ENCODE measurements at places on chromosomes 4 and X.

DNA sequence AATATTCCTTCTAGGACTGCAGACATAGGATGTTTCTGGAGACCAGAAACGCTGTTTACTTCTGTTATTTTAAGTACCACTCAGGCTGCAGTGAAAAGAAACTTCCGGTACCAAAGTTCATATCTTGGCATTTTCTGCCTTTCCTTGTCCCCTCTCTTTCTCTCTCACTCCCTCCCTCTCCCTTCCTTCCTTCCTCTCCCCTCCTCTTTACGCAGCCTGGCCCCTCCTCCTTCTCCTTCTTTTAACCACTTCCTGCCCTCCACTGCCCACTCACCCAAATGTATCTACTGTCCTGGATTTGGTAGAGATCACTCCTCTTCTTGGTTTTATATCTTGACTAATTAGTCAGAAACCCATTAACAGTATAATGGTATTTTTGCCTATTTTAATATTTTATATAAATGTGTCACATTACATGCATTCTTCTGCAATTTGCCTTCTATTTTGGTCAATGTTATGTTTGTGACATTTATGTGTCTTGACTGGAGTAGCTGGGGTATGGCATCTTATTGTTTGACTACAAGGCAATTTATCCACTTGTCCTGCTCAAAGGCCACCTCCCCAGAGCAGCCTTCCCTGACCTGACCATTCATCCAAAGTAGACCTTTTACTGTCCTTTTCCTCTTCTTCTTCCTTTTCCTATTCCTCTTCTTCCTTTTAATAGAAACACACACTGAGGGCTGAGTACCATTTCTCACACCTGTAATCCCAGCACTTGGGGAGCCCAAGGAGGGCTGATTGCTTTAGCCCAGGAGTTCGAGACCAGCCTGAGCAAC lies 56.9 kb downstream of the BCOR start:
- no peak for DNase-seq

DNA sequence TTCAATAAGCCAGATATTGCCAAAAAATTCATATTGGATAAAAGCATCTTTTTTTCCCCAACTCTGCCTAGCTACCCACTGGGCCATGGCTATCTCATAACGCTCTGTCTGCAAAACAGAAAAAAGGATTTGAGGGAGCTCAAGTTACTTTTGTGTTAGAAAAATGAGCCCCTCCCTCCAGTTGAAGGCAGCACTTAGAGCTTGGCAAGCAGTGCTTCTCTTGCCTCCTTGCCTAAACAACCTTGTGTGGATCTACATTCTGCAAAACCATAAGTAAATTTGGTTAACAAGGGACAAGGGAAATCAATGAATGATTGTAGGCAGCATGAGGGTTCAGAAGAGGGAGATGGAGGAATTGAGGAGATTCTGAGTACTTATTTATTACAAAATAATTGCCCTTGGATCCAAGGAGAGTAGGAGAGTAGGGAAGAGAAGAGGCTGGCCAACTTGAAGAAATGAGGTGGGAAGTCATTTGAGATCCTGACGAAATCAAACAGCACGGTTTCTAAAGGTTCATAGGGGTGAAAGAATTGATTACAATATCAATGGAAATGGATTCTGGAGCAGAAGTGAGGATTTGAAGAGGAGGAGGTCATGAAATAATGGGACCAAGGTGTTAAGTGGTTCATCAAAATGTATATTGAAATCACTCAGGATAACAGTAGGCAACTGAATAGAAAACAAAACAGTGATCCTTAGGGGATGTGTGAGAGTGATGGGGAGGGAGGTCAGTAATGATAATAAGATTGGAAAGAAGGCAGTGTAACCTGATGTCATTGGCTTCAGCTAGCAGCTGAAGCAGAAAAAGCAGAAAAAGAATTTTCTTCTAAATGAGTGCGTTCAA lies 434.8 kb upstream of the IGFBP7 start:
- DNase-seq = no peak

DNA sequence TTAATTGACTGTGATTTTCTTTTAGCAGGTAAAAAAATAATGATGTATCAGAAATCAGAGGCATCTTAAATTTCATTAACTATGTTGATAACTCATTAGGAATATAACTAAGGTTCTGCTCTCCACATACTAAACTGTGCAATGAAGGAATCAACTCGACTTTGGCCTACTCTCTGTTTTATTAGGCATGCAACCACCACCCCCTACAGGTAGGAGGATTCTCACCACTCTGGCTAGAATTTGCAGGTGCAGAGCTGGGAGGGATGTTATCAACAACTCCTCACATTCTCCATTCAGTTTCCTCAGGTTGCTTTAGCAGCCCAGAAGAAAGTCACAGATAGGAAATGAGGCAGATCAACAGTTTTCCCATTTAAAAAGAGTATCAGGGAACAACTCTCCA lies 160.1 kb downstream of the COX18 start:
- DNase-seq = no peak

DNA sequence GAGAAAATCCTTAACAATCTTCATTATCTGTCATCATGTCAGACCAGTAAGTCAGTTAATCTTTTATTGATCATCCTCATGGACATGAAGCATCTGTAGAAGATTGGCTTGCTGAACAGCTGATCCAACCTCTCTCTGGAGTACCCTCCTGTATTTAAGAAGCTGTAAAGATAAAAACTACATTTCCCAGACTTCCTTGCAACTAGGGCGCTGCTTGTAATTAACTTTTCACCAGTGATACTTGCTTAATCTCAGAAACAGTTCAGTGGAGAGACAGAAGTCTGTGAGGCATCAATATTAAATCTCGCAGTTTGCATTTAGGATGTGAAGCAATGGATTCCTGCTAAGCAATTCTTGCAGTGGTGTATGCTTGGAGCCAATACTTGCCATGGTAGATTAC lies 36.0 kb upstream of the SMARCA5 start:
- no peak for DNase-seq

DNA sequence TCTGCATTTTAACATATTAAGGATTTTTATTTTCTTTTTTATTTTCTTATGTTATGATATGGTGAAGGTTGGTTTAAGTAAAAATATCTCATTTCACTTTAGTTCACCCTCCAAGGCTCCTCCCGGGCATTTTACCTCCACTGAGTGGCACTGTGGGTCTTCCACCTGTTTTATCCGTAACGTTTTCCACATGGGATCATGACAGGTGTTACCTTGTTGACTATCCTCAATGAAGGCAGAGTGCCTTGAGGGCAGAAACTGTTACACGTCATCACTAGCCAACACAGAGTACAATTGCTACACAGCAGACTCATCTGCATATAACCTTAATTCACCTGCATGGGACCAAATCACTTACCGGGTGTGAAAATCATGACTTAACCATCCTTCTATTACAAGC lies 105.8 kb downstream of the GEMIN8 start:
- DNase-seq = no peak

GRCh38 chrX:50456712-50457484 lies 13.7 kb downstream of the DGKK start:
- DNase-seq = no peak

GRCh38 chr4:55965585-55965984 lies 16.8 kb downstream of the CEP135 start:
- DNase-seq = no peak

GRCh38 chr4:15753786-15754185 lies 24.3 kb upstream of the CD38 start:
- no peak for DNase-seq

DNA sequence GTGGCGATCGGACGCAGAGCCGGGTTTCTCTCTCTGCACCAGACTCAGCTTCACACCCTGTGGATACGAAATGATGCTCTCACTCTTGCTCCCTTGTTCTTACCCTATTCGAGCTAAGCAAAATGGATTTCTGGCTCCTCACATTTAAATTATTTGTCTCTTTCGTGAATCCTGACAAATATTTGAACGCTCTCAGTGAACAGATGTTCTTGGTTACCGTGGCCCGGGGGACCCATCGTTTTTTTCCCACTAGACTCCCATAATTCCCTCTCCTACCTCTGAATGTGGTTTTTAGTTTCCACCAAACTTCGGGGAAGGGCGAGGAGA lies 630 bp downstream of the SMARCA5 start:
- DNase-seq = no peak

GRCh38 chrX:150587585-150588503 lies 19.4 kb downstream of the MTM1 start:
- DNase-seq = peak; percentile 11

DNA sequence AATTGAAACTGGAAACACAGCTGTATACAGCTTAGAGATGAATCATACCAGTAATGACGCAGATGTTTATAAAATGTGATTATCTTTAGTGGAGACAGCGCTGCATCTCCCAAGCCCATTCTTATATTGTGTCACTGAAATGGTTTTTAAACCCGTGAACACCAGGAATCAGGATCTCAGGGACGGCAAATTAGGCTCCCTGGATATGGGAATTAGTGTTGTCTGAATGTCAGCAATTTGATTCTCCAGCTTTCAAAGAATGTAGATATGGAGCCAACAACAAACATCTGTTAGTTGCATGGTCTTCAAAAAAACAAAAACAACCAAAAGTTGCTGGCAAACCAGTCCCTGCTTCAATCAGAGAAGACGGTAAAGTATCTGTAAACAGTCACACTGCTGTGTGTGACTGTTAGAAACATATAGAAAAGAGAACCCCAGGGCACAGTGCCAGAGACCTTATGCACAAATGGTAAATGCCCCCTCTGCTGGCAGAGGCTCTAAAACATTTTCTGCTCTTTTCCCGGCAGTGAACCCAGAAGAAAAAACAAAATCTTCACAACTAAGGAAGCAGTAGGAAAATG lies 351.9 kb upstream of the FTHL17 start:
- no peak for DNase-seq

DNA sequence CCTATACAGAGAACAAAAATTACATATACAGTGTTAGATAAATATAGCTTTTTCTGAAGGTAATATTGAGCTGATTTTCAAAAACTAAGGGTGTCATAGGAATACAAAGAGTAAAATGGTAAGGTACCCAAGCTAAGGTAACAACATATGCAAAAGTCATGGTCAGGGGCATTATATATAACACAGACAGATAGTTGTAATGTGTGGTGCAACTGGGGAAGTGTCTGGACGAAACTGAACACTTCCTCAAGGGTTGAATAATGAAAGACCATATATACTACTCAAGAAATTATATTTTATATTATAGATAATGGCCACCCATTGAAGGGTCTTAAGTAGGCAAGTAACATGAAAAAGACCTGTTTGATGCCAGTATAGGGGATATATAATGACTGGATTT lies 262.1 kb upstream of the CXXC4 start:
- no peak for DNase-seq

DNA sequence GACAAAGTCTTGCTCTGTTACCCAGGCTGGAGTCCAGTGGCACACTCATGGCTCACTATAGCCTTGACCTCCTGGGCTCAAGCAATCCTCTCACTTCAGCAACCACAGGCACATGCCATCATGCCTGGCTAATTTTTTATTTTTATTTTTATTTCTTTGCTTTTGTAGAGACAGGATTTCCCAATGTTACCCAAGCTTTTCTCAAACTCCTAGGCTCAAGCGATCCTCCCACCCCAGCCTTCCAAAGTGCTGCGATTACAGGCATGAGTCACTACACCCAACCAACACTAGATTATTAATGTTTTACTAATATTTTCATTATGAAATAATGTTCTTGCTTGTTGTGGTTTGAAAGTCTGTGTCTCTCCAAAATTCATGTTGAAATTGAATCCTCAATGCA lies 5.2 kb upstream of the ACTRT1 start:
- no peak for DNase-seq

DNA sequence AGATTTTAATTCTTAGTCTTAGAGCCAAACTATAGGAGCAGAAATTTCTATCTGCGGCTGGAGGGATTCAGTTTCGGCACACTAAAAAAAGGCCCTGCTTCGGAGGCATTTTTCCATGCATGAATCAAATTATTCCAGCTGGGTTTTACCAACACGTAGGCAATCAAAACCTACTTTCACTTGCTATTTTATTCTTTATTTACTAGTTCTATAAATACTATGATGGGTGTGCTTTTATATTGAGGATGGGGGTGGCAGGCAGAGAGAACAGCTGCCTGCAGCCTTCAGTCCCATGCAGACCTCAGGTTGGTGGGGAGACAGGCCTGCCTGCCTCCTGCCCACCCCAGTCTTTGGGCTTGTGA lies 609.8 kb downstream of the BCOR start:
- no peak for DNase-seq

GRCh38 chr4:150949943-150950342 lies 65.1 kb downstream of the LRBA start:
- no peak for DNase-seq

DNA sequence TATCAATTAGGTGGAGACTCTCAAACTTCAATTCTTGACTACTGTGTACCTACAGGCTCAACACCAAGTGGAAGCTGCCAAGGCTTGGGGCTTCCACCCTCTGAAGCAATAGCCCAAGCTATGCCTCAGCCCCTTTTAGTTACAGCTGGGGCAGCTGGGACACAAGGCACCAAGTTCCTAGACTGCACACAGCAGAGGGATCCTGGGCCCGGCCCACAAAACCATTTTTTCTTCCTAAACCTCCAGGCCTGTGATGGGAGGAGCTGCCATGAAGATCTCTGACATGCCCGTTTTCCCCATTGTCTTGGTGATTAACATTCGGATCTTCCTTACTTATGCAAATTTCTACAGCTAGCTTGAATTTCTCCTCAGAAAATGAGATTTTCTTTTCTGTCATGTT lies 3.4 kb upstream of the UGDH start:
- DNase-seq = no peak

DNA sequence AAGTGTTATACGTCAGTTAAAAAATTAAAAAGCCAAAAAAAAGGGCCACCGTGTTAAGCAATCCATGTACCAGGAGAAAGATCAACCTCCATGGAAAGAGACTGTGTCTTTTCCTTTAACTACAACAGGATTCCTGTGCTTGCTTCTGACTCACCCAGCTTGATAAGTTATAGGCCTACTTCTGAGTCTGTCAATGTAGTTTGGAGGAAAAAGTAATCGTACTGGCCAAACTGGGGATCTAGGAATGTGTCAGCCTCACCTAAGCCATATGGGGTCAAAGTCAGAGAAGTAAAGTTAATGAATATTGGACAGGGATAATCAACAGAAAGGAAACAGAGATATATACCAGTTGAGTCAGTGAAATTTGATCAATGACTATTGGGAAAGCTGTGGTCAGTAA lies 470.8 kb upstream of the SLIT2 start:
- DNase-seq = no peak

- DNase-seq = no peak
Observed at GRCh38 chr4:16765546-16765945, 132.9 kb downstream of the LDB2 start.

GRCh38 chr4:147157860-147158701 lies 212.4 kb upstream of the TTC29 start:
- DNase-seq = no peak

DNA sequence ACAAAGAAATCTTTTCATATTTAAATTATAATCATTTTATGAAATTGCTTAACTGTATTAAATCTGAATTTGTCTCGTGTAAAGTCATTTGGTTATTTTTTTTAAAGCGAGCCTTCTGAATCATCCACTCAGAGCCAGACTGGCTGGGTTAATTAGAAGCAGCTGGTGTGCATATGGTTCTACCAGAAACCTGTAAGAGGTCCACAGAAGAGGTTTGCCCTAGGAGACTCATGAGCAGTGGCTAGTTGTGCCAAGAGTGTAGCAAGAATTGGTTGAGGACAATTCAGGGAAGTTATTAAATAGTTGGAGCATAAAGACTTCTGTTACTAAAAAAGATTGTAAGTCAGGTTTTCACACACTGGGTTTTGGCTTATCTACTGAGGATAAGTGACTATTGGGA lies 267.4 kb downstream of the IL1RAPL2 start:
- no peak for DNase-seq

Measured in effector memory CD4-positive, alpha-beta T cell (primary cell).